ENCODE measurements at places on chromosomes 3 and 15. TPM values are rescaled to one million over a fixed set of nuclear protein-coding genes. Genes with fewer than 3 reads are reported as not detected.

The SLC30A4 gene
- total RNA-seq = 11.5 TPM

The BOC gene
- 1.3 TPM for total RNA-seq

The C3orf22 gene
- not detected for total RNA-seq

The CLDN18 gene
- total RNA-seq = not detected

The AQP9 gene
- not detected for total RNA-seq

The KLHL25 gene
- 5.6 TPM for total RNA-seq

All from regular cardiac myocyte (primary cell).